ENCODE measurements at places on chromosomes 3 and 15.

DNA sequence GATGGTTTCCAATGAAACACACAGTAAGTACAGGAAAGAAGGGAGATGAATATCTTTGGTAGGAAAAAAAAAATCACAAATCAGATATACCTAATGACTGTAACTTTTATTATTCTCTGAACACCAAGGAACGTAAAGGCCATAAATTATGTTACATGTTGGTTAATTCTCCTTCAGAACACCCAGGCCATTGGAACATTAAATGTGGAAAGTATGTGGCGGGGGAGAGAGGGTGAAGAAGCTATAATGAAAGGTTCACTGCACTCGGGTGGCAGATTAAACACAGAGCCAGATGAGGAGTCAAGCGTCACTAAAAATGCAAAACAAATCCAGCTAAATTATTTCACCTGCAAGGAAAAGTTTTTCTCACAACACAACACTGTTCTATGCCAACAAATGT is 193.8 kb downstream of the FHIT start:
- no peak for DNase-seq

- peak; percentile 26 for DNase-seq
Measured at GRCh38 chr15:73079565-73079964, 27.3 kb downstream of the NEO1 start.

GRCh38 chr3:150260398-150260710 is 147.7 kb upstream of the TSC22D2 start:
- no peak for DNase-seq

- DNase-seq, result peak; percentile 33
Measured at GRCh38 chr3:183381179-183381578, 47.2 kb downstream of the MCF2L2 start.

DNA sequence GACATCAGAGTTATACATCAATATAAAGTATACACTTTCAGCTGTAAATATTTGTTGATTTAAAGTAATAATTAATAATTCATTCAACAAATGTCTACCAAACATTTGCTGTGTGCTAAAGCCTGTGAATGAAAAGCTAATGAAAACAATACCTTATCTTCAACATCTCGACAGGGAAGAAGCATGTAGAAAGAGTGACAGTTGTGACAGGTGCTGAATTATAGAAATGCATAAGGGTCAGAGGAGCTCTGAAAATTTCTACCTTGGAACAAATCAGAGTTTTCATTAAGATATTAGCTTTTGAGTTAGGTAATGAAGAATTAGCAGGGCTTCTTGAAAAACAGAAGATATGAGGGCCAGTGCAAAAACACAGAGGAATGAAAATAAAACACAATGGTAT is 739.2 kb downstream of the VGLL3 start:
- no peak for DNase-seq

DNA sequence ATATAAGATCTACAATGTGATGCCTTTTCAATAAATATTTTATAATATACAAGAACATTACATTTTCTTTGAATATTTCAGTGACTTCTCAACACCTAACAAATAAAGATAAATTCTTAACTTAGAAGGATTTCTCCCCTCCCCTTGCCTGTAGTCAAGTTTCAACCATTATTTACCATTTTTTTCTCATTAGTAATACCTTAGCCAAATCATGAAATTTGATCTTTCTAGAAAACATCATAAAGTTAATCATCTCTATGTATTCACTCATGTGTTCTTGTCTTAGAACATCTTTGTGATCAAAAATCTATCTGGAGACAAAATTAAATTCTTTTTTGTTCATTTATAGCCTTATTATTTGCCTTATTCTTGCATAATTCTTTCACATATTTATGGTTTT is 1201.8 kb upstream of the EPHA6 start:
- DNase-seq, result no peak

DNA sequence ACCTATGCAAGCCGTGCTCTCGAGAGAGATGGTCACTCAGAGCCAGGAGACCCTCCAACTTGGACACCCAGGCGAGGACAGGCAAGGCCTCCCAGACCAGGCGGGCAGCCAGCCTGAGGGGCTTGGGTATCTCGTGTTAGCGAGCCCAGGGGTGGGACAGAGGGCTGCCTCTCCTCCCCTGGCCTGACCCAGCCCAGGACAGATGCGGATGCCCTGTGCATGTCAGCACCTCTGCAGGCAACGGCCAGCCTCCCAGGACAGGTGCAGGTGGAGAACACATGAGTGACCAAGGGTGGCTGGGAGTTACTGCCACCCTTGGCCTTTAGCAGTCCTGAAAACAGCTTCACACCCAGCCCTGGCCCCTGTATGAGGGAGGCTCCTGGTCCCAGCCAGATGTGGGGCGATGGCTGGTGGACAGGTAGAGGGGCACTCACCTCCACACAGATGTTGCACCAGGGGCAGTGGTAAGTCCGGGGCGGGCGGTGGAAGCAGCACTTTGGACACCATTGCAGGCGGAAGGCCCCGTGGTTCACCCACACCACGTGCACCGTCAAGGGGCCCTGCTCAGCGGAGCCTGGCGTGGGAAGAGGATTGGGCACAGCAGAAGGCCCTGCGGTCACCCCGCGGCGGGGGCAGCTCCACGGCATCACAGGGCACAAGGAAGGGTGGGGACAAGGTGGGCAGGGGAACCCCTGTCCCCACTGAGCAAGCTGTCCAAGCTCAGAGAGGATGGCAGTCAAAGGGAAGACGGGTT is 2.1 kb downstream of the ZDHHC19 start:
- no peak for DNase-seq

DNA sequence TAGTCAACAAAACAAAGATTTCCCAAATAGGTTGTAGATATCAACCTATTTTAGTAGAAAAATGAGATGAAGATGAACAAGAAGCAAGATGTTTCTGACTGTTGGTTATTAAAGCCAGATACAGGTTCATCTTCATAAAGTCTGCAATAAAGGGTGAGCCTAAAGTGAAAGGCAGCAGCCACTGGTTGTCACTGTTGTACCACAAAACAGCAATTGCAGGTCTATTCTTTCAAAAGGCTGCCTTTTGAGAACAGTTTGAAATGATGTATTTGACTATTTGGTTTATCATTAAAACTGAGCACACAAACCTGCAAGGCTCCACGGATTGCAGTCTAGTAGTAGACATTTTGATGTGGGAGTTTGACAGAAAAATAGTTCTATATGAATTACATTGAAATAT is 543.4 kb downstream of the GBE1 start:
- DNase-seq, result peak; percentile 68

DNA sequence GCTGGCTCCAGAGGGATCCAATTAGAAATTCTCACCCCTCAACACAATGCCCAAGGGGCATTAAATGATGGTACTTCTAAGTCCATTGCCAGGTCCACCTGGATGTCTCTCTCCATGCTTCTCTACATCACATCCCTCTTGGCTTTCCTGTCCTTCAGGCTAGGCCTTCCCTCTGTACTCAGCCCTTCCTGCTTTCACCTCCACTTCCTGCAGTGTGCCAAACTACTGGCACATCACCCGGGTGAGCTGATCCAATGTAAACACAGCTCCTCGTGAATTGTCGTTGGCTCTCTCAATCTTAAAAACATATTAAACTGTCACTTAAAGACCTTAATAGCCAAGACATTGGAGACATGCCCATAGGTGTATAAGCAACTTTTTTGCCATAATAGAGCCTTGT is 4.0 kb downstream of the LMCD1 start:
- DNase-seq, result no peak

DNA sequence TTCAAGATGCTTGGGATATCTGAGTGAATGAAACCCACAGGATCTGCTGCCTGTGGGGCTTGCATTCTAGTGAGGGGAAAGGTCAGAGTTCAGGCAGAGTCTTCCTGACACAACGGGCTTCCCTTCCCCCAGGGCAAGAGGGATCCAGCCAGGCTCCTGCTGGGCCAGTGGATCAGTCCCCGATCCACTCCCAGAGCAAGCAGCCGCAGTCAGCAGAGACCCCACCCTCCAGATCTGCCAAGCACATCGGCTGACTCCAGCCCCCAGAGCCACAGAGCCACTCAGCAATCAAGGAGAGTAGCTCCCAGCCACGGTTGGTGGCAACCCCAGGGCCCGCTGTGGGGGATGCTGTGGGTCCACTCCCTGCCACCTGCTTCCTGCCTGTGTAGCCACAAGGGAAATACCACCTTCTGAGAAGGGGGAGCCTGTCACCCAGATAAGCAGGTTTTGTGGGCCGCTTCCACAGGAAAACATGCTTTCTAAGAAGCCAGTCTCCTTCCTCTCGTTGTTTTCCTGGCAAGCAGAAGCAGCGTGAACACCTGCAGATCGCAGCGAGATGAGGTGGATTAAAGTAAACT is 44.9 kb downstream of the CPN2 start:
- no peak for DNase-seq

- no peak for DNase-seq
Measured at GRCh38 chr3:148230473-148230872, 467.2 kb upstream of the AGTR1 start.

- DNase-seq, result peak; percentile 58
Measured at GRCh38 chr3:150528354-150528797, 17.9 kb downstream of the SERP1 start.

DNA sequence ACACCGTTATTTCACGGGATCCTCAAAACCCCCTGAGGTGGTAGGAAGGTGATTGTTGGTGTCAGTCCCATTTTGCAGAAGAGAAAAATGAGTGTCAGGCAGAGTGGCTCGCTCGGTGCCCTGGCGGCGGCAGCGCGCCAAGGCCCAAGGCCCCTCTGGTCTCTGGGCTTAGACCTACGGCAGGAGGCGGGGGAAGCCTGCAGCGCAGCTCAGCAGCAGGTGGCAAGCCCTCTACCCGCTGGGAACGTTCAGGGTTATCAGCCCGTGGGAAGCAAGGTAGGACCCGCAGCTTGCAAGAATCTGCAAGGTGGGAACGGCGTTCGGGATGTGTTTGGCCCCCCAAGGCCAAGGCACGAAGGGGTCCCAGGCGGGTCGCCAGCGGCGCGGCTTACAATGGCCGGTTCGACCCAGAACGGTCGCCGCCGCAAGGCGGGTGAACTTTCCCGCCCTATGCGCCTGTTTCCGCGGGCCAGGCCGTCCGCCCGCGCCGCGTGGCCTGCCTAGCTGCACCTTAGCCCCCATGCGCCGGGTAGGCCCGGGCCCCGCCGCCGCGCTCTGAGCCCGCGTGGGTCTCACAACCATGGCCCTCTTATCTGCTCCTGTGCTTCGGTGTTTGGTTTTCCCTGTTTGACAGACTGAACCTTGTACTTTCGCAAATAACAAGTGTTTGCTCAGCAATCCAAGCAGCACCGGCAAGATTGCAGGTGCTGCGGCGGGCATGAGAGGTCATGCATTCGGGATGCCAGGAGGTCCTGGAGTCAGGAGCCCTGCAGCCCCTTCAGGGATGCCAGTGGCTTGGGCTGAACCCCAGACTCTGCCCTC is 39.7 kb downstream of the CCNL1 start:
- no peak for DNase-seq

GRCh38 chr15:76936671-76937070 is 5.1 kb downstream of the RCN2 start:
- DNase-seq, result peak; percentile 86

- peak; percentile 60 for DNase-seq
Measured at GRCh38 chr3:65402597-65402996, 636.1 kb downstream of the MAGI1 start.

GRCh38 chr3:53236112-53236841 is 19.5 kb downstream of the TKT start:
- DNase-seq, result peak; percentile 91
